ENCODE measurements at places on chromosomes 5 and 9.

DNA sequence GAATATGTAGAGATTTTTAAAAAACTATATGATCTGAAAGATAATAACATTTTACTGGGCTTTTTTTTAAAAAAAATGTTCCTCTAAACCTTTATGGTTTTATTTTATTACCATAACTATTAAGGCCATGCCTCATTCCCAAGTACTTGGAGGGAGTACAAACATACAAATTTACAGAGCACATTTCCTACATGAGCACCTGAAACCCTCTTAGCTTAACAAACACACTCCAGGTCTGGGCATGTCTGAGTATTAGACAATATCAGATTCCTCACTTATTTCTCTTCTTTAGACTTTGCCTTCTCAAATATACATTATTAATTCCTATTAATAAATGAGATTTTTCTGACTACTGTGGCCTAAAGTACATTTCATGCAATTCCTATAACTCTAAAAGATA is 319.2 kb downstream of the SLCO4C1 start:
- DNase-seq: no peak

DNA sequence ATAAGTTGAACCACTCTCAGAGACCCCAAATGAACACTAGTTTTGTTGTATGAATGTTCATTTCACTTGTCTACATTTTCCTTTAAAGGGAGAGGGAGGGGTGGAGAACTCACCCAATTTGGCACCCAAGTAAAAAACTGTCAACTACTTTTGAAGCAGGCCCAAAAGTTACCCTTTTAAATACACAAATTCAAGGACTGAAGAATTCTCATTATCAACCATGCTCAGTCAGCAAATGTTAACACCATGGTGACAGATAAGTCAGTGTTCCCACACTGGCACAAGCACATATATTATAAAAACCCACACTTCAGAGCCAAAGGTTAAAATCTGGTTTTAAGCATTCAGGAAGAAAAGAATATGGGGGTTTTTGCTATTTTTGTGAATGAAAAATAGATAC is 31.6 kb downstream of the CSNK1A1 start:
- DNase-seq: no peak

- no peak for DNase-seq
Measured at GRCh38 chr5:168409591-168410458, 76.4 kb upstream of the RARS1 start.

DNA sequence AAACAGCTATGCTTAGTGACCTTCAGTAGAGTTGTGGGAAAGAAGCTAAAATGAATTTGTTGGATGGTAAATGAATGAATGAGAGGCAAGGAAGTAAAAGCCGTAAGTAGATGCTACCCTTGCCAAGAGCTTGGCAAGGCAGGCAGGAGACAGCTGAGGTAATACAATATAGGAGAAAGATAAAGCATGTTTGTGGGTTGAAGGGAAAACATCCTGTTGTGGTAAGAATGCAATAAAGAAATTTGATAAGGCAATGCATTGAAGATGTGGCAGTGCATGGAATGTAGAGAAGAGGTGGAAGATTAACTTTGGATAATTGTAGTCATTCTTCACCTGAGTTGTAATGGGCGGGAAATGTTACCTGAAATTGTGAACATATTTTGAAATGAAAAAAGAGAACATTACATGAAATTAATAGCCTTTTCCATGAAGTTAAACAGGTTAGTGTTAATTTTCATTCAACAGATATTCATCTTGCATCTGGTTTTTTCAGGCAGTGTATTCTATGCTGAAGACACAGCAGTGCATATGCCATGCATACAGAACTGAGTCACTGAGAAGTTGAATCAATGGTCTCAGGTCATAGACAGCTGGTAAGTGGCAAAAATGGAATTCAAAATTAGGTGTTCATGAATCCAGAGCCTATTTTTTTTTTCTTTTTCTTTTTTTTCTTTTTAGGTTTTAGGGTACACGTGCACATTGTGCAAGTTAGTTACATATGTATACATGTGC is 43.4 kb upstream of the SPINK5 start:
- DNase-seq: no peak

- no peak for DNase-seq
Measured at GRCh38 chr5:151005187-151005949, 15.0 kb upstream of the GPX3 start.

GRCh38 chr9:94915476-94916450 is 189.3 kb downstream of the AOPEP start:
- no peak for DNase-seq

DNA sequence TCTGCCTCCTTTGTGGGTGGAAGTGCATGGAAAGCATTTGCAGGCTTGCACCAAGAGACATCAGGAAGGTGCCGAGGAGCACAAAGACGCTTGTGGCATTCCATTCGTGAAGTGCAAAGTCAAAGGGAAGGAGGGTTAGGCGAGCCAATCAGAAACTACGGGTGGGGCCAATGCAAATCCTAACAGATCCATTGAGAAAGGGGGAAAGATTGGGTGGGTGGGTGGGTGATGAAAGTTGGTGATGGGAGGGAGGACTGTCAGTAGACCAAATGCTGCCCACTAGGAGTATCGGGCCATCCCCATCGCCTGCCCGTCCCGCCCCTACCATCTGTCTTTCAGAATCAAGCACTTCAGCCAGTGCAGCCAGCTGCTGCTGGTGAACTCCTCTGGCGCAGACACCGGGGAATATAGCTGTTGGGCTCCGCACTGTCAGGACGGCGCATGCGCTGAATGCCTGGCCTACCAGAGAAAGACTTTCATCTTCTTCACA is 17.1 kb upstream of the ANXA6 start:
- DNase-seq: no peak

- DNase-seq: no peak
Measured at GRCh38 chr5:139076111-139076510, 122.1 kb downstream of the SIL1 start.

DNA sequence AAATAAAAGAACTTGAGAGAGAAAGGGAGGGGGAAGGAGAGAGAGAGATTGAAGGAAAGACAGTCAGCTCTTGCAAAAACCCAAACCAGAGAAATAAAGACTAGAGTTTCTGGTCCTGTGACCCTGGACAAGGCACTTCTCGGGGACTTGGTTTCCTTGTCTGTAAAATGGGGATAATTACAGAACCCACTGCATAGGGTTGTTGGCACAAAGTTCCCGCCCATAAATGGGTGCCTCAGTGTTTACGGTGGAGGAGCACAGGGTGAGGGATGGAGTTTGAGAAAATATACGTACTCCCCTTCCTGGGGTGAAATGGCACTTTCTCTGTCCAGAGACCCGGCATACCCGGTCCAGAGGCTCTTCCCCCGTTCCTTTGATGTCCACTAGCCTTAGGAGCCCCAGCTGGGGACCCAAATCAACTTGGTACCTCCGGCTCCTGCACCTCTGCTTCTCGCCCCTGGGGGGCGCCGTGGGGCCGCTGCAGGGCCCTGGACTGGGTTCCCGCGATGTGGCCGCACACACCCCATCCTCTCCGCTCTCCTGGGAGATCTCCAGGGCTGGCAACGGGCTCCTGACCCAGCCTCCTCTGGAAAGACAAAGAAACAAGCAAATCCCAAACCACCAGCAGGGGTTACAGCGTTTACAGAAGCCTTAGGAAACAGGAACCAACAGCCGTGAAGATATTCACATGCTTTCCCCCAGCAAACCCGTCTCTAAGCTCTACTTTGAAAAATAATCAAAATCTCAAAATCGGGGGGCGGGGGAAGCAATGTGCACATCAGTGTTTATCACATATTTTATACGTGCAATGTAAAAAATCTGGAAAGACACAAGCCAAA is 26.3 kb downstream of the PTGES start:
- peak; percentile 39 for DNase-seq

- no peak for DNase-seq
Measured at GRCh38 chr5:150442699-150443080, 6.8 kb downstream of the RPS14 start.

- no peak for DNase-seq
Measured at GRCh38 chr9:100724886-100725285, 147.0 kb downstream of the CAVIN4 start.
